ENCODE measurements at places on chromosomes 7 and 10. TPM values are rescaled to one million over a fixed set of nuclear protein-coding genes. Genes with fewer than 3 reads are reported as not detected.

DNA sequence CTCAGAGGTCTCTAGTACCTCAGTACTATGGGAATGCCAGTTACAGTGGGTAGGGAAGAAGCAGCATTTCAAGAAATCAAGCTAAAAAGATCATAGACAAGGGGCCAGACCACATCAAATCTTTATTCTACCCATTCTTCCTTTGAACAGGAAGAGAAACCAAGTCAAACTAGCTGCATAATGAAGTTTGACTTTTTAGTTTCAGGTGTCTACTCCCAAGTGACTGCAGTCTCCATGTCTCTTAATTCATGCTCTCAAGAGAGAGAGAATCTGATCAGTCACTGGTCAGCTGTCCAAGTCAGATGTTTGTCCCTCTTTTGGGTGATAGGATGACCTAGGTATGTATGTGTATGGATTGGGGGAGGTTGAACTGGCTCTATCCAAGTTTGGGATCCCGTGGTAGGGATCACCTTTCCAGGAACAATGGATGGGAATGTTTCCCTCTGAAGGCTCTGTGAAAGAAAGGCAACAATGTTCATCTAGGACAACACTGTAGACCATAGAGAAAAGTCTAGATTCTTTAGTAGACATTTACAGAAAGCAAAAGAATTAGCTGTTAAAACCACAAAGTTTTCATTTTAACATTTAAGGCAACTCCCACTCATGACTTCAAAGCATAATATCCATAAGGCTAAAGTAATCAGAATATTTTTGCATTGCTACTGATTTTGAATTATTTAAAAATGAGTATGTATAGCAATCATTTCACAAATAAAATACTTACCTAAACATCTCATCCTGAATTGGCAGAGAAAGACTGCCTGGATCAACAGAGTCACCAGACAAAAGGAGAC, 30.1 kb upstream of the PRTFDC1 start:
- DNase-seq, result no peak

GRCh38 chr10:82191653-82192052, 316.7 kb downstream of the NRG3 start:
- DNase-seq, result no peak

DNA sequence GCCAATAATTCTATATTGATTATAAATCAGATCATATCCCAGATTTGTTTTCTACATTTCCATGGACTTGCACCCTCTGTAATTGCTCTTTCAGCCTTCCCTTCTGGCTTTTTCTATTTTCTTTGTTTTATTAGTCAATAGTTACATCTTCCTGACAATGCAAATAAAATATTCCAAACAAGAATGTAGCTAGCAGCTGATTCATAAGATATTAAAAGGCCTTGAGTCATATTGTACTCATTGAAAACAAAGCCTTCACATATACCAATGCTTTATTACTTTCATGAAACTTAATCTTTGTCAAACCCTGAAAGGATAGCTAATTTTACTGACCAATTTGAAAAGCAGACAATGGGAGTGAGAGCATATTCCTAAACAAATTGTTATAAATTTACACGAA, 10.7 kb upstream of the SFMBT2 start:
- no peak for DNase-seq

The DGKI gene
- total RNA-seq, result 1.4 TPM

The TMEM236 gene
- 0.40 TPM for total RNA-seq

Measured in muscle of leg (tissue), 16 donors.